ENCODE measurements at places on chromosomes 12 and 14. TPM values are rescaled to one million over a fixed set of nuclear protein-coding genes. Genes with fewer than 3 reads are reported as not detected.

Gene PLXNC1
- 0.53 TPM for total RNA-seq

Gene GNB3
- total RNA-seq: 1.4 TPM

Gene C12orf60
- total RNA-seq: 0.79 TPM

Gene HOXC5
- not detected for total RNA-seq

Gene CDC42BPB
- 113 TPM for total RNA-seq

Gene CEBPE
- total RNA-seq: not detected

Gene DNAI7
- not detected for total RNA-seq

Gene P2RX2
- total RNA-seq: not detected

Gene NACA
- 1,623 TPM for total RNA-seq

Data from pulmonary artery endothelial cell (primary cell).